ENCODE measurements at places on chromosomes 13 and 19. TPM values are rescaled to one million over a fixed set of nuclear protein-coding genes. Genes with fewer than 3 reads are reported as not detected.
A peak's percentile ranks its signal among the peaks of the same experiment; 100 is the strongest.

- DNase-seq, result no peak
These were observed 44.7 kb upstream of the GPI start for GRCh38 chr19:34320277-34320676.

DNA sequence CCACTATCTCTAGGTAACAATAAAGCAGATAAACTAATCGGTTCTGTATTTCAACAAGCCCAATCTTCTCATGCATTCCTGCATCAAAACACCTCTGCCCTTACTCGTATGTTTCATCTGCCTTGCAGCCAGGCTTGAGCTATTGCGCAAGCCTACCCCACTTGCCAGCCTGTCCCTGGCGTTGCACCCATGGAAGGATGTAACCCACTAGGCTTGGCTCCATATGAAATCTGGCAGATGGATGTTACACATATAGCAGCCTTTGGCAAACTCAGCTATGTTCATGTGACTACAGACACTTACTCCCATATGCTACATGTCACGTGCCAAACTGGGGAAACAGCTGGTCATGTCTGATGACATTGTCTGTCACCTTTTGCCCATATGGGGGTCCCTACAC is 11.9 kb upstream of the ZNF549 start:
- no peak for DNase-seq

- peak; percentile 91 for DNase-seq
These were observed at the start of gene ATG4D for GRCh38 chr19:10543420-10544241. Gene ATG4D, plus strand, starts transcription at chr19:10543904. Its CDS starts 187 bp downstream, at chr19:10544091.

DNA sequence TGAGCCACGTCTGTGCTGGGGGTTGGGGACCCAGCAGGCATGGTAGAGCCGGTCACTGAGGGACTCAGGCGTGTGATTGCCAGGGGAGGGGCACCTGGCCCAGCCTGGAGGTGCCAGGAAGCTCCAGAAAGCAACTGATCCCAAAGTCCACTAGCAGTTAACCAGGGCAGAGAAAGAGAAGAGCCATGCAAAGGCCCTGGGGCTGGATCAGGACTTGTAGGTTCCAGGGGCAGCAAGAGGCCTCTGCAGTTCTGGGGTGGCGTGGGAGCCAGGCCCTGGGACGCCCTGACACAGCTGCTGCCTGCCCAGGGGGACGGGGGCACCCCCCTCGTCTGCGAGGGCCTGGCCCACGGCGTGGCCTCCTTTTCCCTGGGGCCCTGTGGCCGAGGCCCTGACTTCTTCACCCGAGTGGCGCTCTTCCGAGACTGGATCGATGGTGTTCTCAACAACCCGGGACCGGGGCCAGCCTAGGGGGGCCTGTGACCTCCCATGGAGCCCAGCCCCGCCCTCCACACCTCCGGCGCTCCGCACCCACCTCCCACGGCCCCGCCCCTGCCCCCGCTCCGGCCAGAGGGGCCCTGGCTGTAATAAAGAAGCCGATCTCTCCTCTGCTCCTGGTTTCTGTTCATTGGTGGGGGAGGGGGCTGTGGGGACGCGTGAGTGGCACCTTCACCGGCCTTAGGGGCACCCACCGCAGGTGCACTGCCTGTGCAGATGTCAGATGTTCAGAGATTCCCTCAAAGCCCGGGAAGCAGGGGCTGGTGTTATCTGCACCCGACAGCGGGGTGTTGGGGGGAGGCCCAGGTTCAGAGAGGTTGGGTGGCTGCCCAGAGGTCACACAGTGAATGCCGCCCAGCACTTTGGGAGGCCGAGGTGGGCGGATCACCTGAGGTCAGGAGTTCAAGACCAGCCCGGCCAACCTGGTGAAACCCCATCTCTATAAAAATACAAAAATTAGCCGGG is 4.1 kb downstream of the AZU1 start:
- no peak for DNase-seq

- no peak for DNase-seq
These were observed 5.2 kb upstream of the OR10H5 start for GRCh38 chr19:15782211-15782610.

DNA sequence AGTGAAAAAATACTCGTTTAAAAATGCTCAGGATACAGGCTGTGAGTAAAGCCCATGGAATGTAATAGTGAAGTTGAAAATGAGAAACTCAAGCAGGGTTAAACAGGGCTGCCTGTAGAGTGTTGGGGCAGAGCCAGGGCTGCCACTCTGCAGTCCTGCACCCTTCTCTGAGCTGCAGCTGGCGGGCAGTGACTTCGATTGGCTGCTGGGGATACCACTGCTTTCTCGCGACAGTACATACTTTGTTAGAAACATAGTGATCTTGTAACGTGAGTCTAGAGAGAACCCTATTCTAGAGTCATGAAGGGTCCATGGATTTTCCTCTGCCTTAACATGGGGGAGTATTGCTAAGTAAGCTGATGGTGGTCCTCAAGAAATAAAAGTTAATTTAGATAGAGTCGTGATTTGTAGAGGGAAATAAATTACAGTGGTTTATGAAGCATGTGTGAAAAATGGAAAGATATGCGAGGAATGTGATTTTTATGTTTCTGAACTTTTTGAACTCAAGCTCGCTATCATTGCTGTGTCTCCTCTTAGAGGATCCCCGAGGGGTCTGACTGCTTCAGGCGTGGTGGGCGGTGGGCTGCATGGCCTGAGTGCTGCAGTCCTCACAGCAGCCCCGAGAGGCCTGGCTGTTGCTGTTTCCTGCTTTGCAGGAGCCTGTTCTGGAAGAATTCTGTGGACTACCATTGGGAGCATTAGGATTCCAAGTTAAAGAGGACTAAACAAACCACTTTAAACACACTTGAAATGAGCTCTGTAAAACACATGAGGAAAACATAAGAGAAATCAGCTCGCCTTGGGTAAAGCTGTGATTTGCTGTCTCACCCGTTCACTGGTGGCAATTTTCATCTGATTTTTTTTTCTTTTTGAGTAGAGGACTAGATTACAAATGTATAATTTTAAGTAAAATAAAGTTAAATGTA is 95.7 kb downstream of the ARHGEF7 start:
- DNase-seq, result no peak

GRCh38 chr19:46728693-46729339 is 11.9 kb upstream of the PRKD2 start:
- DNase-seq, result peak; percentile 90

GRCh38 chr13:46565808-46566750 is 13.1 kb downstream of the LRCH1 start:
- no peak for DNase-seq

DNA sequence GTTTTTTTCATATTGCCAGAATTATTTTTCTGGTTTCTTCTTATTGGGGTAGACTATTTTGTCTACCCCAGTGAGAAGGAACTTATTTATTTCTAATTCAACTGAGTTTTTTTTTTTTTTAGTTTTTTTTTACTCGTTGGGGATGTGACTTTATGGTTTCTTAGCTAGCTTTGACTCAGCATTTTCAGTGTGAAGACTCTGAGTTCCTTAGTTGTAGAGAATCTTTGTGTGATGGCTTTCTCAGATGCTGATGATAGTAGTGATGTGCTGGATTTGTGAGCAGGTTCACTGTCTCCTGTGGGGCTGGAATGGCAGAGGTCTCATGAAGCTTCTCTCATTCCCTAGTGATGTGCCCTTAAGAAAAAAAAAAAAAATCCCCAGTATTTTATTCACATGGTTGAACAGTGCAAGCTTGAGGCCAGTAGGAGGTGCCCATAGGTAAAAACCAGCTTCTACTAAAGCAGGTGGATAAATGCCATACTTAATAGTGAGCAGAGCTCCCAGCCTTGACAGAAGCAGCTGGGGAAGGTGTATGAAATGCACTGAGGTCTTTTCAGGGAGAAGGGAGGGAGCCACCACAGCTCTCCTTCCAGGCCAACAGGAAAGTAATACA is 106.2 kb upstream of the KLF5 start:
- no peak for DNase-seq

- peak; percentile 71 for DNase-seq
These were observed 5.8 kb upstream of the TLE2 start for GRCh38 chr19:3034656-3035541.

DNA sequence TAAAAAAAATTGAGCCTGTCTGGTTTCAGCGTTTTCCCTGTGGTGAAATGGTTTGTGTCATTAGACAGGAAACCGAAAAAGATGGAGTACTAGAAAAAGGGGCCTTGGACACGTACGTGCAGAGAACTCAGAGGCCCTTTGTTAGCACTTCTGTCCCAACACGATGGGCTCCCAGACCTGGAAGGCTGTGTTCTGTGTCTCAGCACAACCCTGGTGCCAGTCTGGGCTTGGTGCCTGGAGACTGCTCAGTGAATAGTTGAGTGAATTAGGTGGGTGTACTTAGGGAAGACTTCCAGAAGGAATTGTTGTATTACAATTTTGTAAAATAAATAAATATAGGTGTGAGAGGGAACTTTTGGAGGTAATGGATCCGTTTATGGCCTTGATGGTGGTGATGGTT is 8.7 kb downstream of the ZNF71 start:
- DNase-seq, result no peak

- DNase-seq, result peak; percentile 50
These were observed 795 bp upstream of the ABCA7 start for GRCh38 chr19:1038978-1039645.

- no peak for DNase-seq
These were observed 161.5 kb downstream of the DLEU7 start for GRCh38 chr13:50682002-50682401.

DNA sequence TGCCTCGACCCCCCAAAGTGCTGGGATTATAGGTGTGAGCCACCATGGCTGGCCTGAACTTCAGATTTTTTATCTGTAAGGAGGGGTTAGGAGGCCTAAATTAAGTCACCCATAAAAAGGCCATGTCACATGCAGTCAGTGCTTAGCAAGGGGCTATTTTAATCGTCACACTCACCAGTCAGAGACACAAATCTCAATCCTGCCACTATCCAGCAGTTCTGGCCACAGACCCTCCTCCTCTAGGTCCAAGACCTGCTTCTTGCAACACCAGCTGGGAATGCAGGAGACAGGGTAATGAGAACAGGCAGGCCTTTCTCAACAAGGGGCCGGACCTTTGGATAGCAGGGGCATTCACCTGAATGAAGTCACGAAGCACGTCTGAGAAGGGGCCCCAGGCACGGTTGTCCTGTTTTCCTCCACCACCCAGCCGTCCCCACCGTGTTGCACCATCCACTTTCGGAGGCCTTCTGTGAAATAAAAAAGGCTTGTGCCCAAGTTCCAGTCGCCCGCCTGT is 1.4 kb downstream of the FBXO27 start:
- DNase-seq, result no peak

GRCh38 chr13:74784959-74785358 is 650.8 kb upstream of the KLF12 start:
- DNase-seq, result no peak

- DNase-seq, result no peak
These were observed 177.9 kb downstream of the COL4A1 start for GRCh38 chr13:110129076-110129475.

DNA sequence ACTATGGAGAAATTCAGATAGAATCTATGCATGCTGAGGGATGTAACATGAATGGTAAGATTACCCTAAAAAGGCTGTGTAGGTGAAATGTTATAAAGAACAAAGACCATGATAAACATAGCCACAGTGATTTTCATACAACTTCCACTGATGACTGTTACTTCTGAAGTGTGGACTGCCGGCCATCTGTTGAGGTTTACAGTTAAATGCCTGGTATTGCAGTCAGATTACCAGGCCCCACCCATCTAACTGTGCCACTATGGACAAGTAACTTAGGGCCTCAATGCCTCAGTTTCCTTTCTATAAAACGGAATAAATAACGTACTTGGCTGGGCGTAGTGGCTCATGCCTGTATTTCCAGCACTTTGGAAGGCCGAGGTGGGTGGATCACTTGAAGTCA is 395.6 kb downstream of the KLF12 start:
- DNase-seq, result no peak

- no peak for DNase-seq
These were observed 20.8 kb upstream of the ZNF181 start for GRCh38 chr19:34713262-34713637.

GRCh38 chr19:7554990-7555864 is 19.7 kb downstream of the PNPLA6 start:
- DNase-seq, result peak; percentile 32

DNA sequence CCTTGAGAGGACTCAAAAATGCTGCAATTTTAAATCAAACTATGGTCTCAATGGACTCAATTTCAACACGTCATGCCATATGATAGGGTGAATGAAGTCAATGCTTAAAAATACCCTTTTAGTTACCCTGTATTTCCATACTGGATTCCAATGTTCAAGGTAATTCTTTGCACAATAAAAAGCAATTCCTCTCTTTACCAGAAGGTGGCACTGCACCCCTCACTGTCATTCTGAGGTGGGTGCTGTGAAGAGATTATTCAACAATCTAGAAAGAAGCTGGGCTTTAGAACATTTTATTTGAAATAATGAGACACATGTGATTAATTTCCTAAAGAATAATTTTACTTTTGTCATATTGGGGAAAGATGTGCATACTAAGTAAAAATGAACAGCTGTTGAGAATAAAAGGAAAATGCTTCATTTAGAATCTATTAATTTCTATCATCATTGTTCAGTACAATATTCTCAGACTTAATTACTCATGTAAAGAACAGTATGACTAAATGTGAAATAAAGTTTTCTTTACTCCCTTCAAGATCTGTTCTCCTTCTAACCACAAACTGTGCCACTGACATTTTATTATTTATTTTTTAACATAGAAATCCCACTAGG is 789.1 kb downstream of the GPC5 start:
- peak; percentile 55 for DNase-seq

GRCh38 chr19:13256918-13257317 is 106.7 kb downstream of the IER2 start:
- DNase-seq, result no peak

DNA sequence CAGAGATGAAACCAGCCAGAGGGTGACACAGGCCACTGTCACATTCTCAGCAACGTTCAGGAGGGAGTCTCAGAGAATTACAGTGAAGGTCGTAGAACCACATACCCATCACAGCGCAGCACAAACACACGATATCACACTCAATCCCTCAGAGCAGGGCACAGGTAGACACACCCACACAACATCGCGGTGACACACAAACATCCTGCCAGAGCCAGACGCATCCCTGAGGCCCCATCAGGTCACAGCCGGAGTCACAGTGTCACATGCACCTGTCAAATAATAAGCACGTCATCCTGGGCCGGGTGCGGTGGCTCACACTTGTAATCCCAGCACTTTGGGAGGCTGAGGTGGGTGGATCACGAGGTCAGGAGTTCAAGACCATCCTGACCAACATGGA is 17.5 kb downstream of the ELAVL3 start:
- no peak for DNase-seq

- no peak for DNase-seq
These were observed 212.2 kb upstream of the HTR2A start for GRCh38 chr13:47109028-47109427.

- peak; percentile 6 for DNase-seq
These were observed 25.9 kb downstream of the RASA3 start for GRCh38 chr13:114106526-114106925.

Gene ANKLE1
- 2.0 TPM for total RNA-seq

Gene FREM2
- not detected for total RNA-seq

Gene ZFP82
- 2.3 TPM for total RNA-seq

Gene FCER2
- total RNA-seq, result 1.0 TPM

Gene FGF21
- total RNA-seq, result not detected

Gene IRGC
- total RNA-seq, result not detected

Gene LTBP4
- total RNA-seq, result 182 TPM

Gene UGGT2
- 1.4 TPM for total RNA-seq

All from natural killer cell (primary cell).